ENCODE measurements at places on chromosomes 13 and 19.
A peak's percentile ranks its signal among the peaks of the same experiment; 100 is the strongest.

DNA sequence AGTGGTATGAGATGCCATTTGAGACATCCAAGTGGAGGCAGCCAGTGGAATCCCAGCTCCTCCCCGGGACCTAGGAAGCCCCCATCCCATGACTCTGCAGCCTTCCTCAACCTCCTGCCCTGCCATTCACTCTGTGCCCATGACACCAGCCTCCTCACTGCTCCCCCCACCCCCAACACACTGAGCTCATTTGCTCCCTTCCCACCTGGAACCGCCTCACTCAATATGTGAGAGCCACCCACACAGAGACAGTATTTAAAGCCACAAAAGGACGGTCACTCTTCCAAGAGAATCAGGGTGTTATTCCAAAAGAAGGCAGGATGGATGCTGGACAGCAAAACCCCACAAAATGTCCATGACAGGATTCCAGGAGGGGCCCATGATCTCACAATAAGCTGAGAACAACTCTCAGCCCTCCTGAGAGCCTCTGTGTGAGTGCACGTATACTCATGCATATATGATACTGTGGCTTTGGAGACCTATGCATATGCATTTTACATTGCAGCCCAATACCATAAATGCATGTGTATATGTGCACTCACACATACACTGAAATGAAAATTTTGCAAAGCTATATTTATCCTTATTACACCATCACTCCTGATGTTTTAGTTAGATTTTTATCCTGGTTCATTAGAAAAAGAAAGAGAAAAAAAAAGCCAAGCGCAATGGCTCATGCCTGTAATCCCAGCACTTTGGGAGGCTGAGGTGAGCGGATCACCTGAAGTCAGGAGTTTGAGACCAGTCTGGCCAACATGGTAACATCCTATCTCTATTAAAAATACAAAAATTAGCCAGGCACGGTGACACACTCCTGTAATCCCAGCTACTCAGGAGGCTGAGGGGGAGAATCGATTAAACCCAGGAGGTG is 10.8 kb upstream of the RANBP3 start:
- no peak for DNase-seq

DNA sequence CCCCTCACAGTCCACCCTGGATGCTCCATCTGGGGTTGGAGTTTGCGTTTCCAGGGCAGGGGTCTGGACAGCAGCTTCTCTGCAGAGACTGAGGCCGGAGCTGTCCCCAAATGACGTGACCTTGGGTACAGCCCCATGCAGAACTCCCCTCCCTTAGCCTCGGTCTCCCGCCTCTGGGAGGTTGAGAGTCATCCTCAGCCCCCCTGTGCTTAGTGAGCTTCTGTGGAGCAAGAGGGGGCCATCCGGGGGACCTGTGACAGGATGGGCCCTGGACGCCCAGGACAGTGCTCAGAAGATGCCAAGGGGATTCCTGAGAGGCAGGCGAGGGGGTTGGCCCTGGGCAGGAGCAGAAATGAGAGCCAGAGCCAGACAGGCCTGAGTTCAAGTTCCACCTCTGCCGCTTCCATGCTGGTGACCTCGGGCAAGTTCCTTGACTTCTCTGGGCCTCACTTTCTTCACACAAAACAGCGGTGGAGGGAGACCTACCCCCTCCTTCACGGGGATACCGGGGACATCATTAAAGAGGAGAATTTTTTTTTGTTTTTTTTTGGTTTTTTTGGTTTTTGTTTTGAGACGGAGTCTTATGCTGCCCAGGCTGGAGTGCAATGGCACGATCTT is 20.3 kb downstream of the SMIM24 start:
- DNase-seq = no peak

DNA sequence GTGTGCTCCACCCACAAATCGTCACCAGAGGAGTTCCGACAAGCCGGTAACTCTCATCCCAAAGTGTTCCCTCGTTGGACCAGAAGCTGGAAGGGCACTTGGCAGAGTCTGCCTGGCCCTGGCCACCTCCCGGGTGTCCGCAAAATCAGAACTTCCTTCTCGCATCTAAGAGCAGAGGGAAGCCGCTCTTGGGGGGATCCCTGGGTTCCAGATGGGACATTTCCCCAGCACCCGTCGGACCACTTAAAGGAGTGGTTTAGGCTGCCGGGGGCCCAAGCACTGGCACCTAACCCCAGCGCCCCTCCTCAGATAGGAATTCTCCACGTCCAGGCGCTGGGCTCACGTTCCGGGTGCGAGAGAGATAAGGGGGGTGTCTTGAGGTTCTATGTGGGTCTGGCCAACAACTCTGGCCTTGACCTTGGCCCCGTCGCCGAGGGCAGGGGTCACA is 857 bp upstream of the MAP2K7 start:
- peak; percentile 40 for DNase-seq

DNA sequence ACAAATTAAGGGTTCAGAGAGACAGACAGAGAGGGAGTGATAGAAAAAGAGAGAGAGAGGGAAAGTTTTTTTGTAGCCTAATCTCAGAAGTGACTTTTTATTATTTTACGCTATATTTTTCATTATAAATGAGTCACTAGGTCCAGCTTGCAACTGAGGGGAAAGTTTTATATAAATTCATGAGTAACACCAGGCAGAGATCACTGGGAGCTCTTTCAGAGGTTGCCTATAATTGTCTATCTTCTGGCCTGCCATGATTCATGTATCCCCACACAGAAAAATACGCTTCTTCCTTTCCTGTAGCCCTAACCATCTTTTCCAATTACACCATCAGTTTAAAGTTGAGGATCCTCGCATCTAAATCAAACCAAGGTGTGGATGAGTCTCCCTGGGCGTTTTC is 467.9 kb downstream of the SLITRK1 start:
- DNase-seq = no peak

GRCh38 chr13:78198821-78199220 is 280.2 kb upstream of the EDNRB start:
- no peak for DNase-seq

All from bronchial epithelial cell (primary cell).